ENCODE measurements at places on chromosomes 11 and 22. TPM values are rescaled to one million over a fixed set of nuclear protein-coding genes. Genes with fewer than 3 reads are reported as not detected.

Gene STK33
- 17.2 TPM for total RNA-seq

Gene NRIP3
- total RNA-seq = 28.1 TPM

Gene TH
- 0.26 TPM for total RNA-seq

Gene LINC01488
- not detected for total RNA-seq

Gene BCO2
- total RNA-seq = 0.10 TPM

Gene OR5W2
- total RNA-seq = not detected

Gene APOA4
- not detected for total RNA-seq

Gene SLCO2B1
- 2.0 TPM for total RNA-seq
